ENCODE measurements at places on chromosomes 12 and 14.

GRCh38 chr14:69044296-69044695 is 65.2 kb upstream of the ACTN1 start:
- no peak for DNase-seq

DNA sequence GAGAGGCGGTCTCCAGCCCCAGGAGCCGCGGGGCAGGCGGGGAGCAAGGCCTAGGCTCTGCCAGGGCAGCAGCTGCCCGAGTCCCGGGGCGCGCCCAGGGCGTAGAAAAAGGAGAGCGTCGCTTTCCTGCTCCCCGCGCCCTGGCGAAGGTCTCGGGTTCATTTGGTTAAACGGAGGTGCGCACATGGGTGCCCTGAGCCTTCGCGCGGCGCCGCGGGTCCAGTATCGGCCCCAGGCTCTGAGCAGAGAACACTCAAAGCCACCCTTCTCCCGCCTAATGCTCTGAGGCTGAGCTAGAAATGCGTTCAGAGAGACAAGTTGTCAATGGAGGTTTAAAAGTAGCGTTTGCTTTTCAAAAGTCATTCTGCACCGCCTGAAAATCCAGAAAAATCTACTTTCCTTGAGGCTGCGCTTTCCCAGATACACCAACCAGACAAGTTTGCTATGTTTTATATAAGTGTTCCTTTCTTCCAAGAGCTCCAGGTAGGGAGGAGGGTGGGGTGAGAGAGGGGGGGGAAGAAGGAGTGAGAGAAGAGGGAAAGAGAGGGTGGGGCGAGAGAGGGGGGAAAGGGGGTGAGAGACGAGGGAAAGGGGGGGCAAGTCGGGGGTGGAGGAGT is 1.5 kb downstream of the TMEM132C start:
- DNase-seq = no peak

DNA sequence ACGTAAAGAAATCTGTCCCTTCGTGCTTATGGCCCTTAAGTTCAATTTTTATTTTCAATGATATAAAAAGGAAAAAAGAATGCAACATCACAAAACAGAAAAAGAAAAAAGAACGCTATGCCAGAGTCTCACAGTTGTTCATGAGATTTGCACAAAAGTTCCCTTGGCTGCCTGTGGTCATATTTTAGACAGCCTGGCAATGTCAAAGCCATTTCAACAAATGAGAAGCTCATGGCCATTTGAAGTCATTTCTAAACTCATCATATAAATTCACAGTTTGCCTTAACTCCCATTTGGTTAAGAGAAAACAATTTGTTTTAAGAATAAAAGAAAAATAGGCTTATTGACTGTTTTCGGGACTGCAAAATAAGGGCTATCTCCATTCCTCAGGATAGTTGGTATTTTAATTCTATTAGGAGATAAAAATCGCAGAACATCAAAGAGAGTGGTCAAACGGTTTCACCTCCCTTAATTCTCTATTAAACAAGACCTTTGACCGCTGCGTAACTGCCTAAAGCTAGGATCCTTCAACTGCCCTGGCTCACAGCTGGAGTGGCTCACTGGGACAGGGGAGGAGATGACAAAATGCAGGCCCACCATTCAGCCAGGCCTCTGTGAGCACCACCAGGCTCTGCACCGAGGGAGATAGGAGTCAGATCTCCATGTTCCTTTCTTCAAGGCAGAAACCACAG is 119.2 kb upstream of the DAAM1 start:
- DNase-seq = no peak

DNA sequence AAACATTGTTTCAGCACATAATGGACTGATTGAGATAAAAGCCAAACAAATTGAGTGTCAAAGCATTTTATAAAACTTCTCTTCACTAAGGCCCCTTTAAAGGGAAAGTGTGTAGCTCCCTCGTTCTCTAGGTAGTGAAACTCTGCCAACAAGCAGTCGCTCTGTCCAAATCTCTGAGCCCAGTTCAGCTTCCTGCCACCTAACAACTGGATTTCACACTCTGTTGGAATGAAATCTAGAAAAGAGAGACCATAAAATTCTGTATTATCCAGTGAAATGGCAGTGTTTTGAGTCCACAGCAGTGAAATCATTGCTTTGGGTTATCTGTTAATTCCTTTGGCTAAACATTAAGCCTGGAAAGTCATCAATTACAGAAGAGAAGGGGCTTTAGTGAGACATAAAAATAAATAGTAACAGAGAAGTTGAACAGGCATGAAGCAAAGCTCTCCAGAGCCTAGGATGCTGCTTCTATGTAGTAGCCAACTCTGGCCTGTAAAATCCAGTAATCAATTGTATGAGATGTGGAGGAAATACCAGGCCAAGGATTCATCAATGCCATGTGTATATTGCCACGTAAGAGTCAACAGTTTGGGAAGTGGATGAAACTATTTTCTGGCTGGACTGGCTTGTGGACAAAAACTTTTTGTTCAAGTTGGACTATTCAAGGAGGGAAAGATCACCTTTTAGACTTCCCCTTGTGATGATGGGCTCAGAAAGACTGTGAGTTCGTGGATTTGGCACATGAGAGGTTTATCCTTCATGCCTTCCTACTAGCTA is 122.5 kb downstream of the WIF1 start:
- no peak for DNase-seq

DNA sequence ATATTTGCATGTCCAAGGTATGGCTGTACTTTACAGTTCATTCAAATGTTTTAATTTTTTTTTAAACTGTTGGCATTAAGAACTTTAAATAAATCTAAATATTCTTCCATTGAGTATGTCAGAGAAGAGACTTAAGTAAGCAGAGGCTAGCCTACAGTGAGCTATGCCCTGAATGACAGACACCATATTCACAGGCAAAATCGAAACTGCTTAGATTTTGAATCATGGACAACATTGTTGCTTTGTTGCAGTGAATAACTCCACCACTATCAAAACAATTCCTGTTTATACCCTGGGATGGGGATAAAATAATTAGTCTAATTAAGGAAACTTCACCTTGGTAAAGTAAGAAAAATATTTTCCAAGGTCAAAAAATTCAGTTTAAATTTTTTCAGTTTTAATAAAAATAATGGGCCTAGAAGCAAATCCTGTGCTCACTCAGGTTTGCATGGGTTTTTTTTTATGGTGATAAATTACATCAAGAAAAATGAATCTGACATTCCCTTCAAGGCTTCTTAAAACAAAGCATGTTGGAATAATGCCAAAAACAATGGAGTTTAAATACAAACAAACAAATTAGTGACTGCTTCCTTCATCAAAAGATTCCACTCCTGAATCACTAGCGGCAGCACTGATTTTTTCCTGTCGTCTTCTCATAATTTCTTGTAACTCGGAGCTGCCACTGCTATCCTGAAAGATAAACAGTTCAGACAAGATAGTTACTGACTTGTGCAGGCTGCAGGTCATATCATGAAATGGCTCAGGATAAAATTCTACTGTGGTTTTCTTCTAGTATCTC is 168.2 kb downstream of the EPS8 start:
- DNase-seq = no peak

GRCh38 chr12:94557746-94558295 is 92.5 kb downstream of the TMCC3 start:
- DNase-seq = no peak

Data from CD4-positive, alpha-beta T cell treated with Interleukin-12 subunit alpha and Interleukin-12 subunit beta, for 1 hour (primary cell).